Motor neuron (in vitro differentiated cells): ENCODE measurements at places on chromosomes 6 and 20.

DNA sequence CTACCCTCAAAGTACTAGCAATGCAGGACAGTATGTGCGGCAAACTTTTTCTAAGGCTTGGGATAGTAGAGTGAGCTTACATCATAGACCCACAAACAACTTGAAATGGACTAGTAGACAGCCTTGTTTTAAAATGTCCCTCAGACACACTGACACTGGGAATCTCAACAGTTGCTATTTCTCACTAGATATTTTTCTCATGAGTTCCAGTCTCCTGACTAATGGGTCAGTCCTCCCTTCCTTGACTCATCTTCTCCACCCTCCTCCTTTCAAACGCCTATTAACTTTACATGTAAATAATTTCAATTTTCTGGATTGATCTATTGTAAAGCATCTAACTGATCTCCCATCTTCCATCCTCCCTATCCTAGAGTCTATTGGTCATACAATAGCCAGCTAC lies 308.3 kb upstream of the PREP start:
- ATAC-seq, result no peak

GRCh38 chr6:39929733-39930461 lies 4.4 kb downstream of the MOCS1 start:
- ATAC-seq, result peak; percentile 31

DNA sequence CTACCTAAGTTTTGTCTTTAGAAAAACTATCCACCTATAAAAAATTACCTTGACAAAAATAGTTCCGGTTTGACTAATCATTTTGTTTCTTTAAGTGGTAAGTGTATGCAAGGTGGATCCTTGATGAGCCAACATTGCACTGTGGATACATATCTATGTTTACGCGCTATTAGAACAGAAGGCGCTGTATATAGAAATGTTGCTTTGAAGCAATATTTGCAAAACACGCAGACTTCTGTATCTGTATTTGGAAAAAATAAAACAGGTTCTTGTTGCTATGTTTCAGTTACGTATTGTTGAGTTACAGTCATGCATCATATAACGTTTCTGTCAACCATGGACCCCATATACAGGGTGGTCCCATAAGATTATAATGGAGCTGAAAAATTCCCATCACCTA lies 4.2 kb downstream of the SCAND1 start:
- no peak for ATAC-seq

GRCh38 chr20:63253438-63254231 lies 628 bp downstream of the NKAIN4 start:
- ATAC-seq, result peak; percentile 15

DNA sequence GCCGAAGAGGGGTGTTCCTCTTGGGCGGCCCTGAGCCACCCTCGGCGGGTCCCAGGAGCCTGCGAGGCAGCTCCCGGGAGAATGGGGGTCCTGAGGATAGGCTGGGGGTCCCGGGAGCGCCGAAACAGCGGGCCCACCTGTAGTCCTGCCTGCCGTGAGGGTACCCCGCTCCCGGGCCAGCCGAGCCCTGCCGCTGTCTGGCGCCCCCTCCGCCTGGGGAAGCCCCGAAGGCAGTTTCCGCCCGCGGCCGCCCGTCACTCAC lies 280 bp downstream of the SPATA2 start:
- ATAC-seq, result no peak

DNA sequence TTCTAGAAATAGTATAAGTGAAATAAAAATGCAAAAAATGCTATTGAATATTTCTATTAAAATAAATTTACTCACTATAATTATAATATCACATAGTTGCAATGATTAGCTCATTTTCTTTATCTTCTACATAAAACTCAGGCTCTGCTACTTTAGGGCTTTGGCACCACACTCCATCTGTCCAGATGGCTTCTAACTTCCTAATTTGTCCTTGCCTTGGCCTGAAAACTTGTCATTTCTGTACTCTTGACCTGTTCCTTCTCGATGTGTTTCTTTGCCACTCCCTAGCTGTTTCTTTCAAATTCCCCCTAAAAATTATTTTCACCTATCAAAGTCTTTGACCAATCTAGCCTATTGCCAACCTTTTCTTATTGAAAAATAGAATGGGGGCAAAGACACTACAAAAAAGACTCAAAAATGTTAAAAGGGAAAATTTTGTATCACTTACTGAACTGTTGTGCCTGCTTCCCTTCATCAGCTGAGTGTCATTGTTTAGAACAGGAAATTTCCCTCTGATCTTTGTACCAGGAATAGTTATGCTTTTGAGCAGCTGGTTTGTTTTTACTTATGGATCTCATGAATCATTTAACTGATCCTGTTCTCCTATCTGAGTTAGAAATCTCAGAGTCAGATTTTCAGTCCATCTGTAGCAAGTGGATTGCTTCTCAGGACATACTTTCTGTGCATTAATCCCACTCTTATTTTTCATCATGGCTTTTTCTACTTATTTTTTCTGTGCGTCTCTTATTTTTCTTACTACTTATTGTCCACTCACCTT lies 279.2 kb upstream of the CNR1 start:
- no peak for ATAC-seq

DNA sequence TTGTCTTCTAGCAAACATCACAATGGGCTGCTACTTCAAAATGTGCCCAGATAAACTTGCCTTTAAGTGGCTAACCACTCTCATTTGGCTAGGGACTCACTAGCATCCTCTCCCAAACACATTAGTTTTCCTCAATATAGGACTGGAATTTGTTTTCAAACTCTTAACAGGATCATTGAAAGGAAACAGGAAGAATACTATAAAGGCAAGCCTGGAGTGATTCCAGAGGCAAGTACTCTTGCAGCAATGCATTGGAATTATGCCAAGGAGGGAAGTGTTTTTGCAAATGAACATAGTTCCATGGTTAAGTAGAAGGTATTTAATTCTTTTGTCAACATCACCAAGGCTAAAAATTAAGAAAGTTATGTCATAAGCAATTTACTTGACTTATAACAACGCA lies 12.2 kb downstream of the EPHA7 start:
- ATAC-seq, result no peak

GRCh38 chr6:40395066-40395697 lies 192.0 kb downstream of the LRFN2 start:
- ATAC-seq, result no peak

- no peak for ATAC-seq
Measured at GRCh38 chr6:112640891-112641290, 293.8 kb downstream of the RFPL4B start.

DNA sequence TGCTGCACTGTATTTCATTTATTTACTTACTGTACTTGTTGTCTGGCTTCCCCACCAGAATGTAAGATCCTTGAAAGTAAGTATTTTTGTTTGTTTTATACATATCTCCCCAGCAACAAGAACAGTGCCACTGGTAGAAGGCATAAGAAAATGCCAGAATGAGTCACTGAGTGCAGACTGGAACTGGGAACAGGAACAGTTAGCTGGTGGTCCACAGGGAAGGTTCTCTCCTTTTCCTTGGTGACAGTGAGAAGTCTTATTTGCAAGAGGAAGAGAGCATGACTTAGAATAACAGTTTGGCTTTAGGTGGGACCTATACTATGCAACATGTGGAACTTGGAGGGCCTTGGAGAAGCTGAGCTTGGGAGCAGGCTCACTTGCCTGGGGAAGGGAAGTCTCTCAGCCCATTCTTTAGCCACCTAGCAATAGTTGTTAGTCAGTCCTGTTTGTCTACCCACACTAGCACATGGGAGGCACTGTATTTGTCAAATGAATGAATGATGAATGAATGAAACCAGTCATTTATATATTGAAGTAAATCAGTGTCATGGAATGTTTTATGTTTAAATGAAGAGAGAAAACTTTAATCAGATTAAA lies 203.5 kb downstream of the KCNQ5 start:
- no peak for ATAC-seq

GRCh38 chr6:9537381-9537780 lies 877.5 kb downstream of the TFAP2A start:
- ATAC-seq, result no peak

DNA sequence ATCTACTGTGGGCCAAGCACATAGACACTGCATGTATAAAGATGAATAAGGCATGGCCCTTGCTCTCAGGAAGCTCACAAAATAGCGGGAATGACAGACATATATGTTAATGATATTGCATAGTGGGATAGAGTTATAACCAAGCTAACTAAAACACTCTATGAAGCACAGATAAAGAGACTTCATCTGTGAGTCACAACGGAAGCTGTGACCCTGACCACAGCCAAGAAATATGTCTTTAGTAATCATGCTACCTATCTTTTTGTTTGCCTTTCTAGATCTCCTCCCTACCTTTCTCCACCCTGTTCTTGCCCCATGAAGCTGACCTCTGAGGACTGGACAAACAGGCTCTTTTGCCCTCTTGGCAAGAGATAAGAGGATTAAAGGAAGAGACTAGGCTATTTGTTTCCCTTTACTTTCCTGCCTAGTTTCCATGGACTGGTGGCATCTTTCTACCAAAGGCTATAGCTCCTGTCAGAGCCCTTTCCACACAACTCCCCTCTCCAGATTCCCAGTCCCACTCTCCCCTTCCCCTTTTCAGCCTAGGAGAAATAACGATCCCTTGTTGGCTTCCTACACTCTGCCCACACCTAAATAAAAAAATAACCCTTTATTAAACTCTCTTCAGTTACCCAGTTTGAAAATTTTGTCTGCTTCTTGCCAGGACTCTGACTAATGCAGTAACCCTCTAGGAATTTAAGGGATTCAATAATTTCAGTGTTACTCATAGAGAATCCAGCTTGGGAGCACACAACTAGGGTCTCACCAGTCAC lies 504.9 kb upstream of the MARCKS start:
- no peak for ATAC-seq

DNA sequence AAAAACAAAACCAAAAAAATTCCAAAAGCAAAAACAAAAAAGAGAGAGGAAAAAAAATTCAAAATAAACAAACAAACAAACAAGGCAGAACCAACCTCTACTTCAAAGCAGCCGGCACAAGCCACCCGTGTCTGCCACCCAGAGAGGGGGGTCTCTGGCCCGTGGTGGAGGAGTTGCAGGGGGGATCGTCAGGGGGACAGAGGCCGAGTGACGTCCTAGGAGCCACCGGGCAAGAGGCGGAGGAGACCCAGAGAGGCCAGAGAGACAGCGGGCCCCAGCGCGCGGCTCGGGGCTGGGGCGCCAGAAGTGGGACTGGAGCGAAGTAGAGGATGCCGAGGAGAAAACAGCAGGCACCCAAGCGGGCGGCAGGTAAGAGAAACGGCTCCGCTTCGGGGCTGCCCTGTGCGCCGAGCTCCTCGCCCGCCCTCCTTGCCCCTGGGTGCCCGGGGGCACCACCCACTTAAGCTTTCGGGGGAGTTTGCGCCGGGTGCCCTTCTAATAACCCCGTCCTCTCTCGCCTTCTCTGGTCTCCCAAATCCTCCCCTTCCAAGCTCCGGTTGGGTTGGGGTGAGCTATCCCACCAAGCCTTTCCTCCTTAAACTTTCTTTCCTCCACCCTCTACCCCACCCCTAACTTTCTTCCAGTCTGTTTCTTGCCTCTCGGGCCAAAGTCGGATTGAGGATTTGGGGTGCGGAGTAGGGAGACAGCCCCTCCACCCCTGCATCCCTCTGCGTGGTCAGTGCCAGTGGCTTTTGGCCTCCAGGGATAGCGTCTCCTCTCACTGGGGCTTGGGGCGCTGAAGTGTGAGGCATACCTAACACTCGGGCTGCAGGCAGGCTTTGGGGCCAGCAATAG lies 1.0 kb downstream of the TSHZ2 start:
- peak; percentile 62 for ATAC-seq

GRCh38 chr6:54194067-54194466 lies 82.8 kb downstream of the MLIP start:
- peak; percentile 65 for ATAC-seq

GRCh38 chr20:45017857-45018256 lies 51.5 kb downstream of the STK4 start:
- no peak for ATAC-seq

DNA sequence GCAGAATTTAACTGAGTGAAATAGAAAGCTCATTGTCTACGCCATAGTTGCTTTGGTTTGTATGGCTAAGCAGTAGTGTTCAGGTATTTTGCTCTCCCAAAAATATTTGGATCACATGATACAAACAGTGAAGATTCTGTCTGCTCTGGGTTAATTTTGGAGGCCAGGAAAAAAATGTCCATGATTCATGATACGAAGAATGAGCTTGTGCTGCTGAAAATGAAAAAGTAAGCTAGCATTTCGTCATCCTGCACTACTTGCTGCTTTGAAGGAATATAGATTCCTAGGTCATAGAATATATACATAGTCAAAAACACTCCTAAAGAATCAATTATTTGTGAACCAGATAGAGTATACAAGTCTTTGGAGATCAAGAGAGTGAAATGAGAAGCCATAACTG lies 8.3 kb downstream of the WRNIP1 start:
- no peak for ATAC-seq

- ATAC-seq, result no peak
Measured at GRCh38 chr20:20255099-20255498, 112.8 kb upstream of the INSM1 start.

DNA sequence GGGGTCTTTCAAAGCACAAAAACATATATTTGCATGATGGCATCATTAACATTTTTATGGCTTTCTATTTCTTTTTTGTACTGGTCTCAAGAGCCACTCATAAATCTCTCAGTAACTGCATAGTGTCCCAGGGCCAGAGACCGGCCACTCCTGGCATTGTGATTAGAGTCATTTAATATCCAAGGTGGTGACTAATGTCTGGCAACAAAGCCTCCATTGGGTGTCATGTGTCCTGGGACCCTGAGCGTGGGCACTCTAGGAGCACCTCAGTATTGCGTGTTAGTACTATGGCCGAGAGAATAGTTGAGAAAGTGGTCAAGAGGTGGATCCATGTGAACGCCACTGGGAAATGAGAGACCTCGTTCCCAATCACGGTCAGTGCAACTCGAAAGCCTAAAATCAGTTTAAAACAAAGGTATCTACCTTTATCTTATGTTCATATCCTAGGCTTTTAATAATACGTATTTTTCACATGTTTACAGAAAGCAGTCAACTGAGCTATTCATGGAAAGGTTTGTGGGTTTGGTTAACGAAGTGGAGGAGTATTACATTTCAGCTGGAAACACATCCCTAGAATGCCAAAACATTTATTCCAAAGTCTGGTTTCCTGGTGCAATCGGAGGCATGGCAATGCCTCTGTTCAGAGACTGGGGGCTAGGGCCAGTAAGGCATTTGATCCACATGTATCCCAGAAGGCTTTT lies 2.7 kb upstream of the ESR1 start:
- no peak for ATAC-seq

DNA sequence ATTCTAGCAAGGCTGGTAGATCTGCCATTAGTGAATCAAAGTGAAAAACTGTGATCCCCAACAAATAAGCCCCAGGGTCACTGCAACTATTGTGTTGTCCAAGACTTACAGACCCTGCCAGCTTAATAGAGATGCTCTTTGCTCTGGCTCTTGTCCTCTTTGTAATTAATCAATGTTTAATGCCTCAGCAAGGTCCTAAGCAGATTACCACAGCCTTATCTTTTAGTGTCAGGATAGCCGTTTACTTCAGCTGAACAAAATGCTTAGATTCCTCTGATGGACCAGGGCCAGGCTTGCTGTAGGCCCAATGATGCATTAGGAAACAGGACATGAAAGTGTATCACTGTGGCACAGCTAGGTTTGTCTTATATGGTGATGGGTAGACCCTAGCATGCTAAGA lies 353.3 kb downstream of the HACE1 start:
- ATAC-seq, result no peak

GRCh38 chr6:105607636-105608621 lies 205.0 kb upstream of the PREP start:
- no peak for ATAC-seq

- ATAC-seq, result no peak
Measured at GRCh38 chr6:144477856-144478255, 192.7 kb downstream of the UTRN start.

GRCh38 chr6:157841211-157841840 lies 18.3 kb downstream of the SNX9 start:
- no peak for ATAC-seq

GRCh38 chr6:71199736-71200135 lies 88.9 kb upstream of the OGFRL1 start:
- ATAC-seq, result peak; percentile 83

- ATAC-seq, result peak; percentile 69
Measured at GRCh38 chr20:9200620-9201019, 131.7 kb downstream of the PLCB4 start.
